ENCODE measurements at places on chromosomes 5 and 9. TPM values are rescaled to one million over a fixed set of nuclear protein-coding genes. Genes with fewer than 3 reads are reported as not detected.

GRCh38 chr5:88281322-88281721 is 12.7 kb upstream of the TMEM161B start:
- no peak overlapping the region for H3K4me3 ChIP-seq
- no peaks in the 10 kb centered on the region for H3K4me1 ChIP-seq
- H3K27me3 ChIP-seq = no peaks in the 10 kb centered on the region
- DNase-seq = no peak
- peaks cover 24% of the 10 kb centered on the region for H3K36me3 ChIP-seq

DNA sequence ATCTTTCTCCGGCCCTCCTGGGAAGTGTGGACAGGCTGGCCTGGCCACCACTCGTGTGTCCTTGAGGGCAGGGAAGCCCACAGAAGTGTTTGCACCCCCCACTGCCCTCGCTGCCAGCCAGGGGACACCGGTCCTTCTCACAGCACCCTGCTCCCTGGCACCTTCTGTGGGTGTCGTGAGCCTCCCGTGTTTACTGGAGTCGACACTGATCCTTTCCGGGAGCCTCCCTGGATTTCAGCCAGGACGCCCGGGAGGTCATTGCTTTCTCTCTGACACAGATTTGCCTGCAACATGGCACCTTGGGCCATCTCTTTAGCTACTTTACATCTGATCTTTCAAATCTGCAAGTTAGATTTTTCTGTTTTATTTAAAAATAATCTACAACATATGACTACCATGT is 120.4 kb upstream of the CACNA1B start:
- no peak overlapping the region for H3K4me3 ChIP-seq
- peaks cover 43% of the 10 kb centered on the region for H3K36me3 ChIP-seq
- no peak for DNase-seq
- H3K27ac ChIP-seq = peak overlapping the region; percentile 96
- peaks cover 12% of the 10 kb centered on the region for H3K27me3 ChIP-seq

DNA sequence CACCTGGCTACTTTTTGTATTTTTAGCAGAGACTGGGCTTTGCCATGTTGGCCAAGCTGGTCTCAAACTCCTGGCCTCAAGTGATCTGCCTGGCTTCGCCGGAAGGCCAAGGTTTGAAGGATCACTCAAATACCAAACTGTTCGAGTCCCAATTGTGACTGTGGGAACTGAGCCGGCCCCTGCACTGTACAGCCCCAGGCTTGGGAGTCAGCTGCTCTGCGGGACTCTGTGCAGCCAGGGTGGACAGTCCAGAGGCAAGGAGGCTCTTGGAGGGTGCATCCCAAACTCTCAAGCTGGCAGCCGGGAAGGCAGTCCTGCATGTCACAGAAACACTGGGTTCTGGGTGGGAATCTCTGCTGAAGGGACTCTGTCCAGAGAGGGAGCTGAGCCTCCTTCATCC is 109.0 kb downstream of the ENTREP1 start:
- no peaks in the 10 kb centered on the region for H3K36me3 ChIP-seq
- no peak overlapping the region for H3K27ac ChIP-seq
- no peak for DNase-seq
- no peaks in the 10 kb centered on the region for H3K27me3 ChIP-seq
- H3K4me3 ChIP-seq = no peak overlapping the region

DNA sequence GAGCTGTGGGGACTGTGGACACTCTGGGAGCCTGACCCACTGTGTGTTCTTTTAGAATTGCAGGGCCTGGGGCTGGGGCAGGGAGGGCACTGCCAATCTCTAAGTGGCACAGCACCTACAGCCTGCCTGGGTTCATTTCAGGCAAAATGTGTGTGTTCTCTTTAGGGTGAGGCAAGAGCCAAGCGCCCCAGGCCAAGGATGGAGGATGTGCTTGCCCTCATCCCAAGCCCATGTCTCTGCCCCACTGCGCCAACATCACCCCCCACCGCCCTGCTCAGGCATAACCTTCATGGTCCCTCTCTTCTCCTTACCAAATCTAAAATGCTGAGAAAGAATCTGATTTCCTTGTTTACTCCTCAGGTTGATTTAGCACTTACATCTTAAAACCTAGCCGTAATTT is 304.4 kb downstream of the RAB3C start:
- no peak overlapping the region for H3K4me3 ChIP-seq
- peaks cover 12% of the 10 kb centered on the region for H3K4me1 ChIP-seq
- H3K27ac ChIP-seq = peak overlapping the region; percentile 38

DNA sequence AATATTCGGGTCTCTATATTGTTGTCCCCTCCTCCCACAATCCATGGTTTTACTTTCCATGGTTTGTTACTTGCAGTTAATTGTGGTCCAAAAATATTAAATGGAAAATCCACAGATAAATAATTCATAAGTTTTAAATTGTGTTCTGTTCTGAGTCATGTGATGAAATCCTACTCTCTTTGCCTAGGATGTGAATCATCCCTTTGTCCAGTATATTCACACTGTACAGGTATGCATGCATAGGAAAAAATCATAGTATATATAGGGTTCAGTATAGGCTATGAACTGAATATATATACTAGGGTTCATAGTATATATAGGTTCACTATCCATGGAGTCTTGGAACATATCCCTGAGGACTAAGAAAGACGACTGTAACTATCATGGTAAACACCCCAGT is 19.6 kb downstream of the INSYN2B start:
- no peaks in the 10 kb centered on the region for H3K36me3 ChIP-seq
- H3K27ac ChIP-seq = no peak overlapping the region
- no peak overlapping the region for H3K4me3 ChIP-seq
- peaks cover 15% of the 10 kb centered on the region for H3K4me1 ChIP-seq
- no peak for DNase-seq
- H3K27me3 ChIP-seq = peaks cover 4% of the 10 kb centered on the region

- no peaks in the 10 kb centered on the region for H3K4me1 ChIP-seq
- DNase-seq = peak; percentile 4
- no peaks in the 10 kb centered on the region for H3K36me3 ChIP-seq
- no peak overlapping the region for H3K4me3 ChIP-seq
- no peak overlapping the region for H3K27ac ChIP-seq
Measured at GRCh38 chr9:33517373-33517772, 6.7 kb upstream of the ANKRD18B start.

DNA sequence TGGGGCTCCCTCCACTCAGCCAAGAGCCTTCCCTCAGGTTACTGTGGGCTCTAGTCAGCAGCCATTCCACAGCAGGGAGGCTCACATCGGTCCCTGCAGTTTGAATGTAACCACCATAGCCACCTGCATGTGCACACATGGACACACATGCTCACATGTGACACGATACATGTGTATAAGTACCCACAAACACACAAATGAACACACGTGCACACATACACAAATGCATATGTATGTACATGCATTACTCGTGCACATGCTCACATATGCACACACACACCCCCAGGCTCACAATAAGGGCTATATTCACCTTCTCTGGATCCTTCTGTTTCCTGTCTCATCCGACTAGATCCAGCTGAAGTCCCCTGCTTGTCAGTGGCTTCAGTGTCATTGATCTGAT is 36.2 kb downstream of the UBE2QL1 start:
- no peak for DNase-seq
- peaks cover 4% of the 10 kb centered on the region for H3K27me3 ChIP-seq
- H3K4me3 ChIP-seq = no peak overlapping the region

GRCh38 chr9:115444959-115445358 is 327.0 kb upstream of the TNC start:
- DNase-seq = no peak
- no peak overlapping the region for H3K27ac ChIP-seq
- H3K36me3 ChIP-seq = no peaks in the 10 kb centered on the region

GRCh38 chr5:75603371-75603770 is 7.9 kb upstream of the ANKDD1B start:
- H3K27ac ChIP-seq = no peak overlapping the region
- H3K27me3 ChIP-seq = no peaks in the 10 kb centered on the region
- H3K36me3 ChIP-seq = peaks cover 32% of the 10 kb centered on the region
- DNase-seq = no peak
- H3K4me1 ChIP-seq = peaks cover 12% of the 10 kb centered on the region
- no peak overlapping the region for H3K4me3 ChIP-seq

DNA sequence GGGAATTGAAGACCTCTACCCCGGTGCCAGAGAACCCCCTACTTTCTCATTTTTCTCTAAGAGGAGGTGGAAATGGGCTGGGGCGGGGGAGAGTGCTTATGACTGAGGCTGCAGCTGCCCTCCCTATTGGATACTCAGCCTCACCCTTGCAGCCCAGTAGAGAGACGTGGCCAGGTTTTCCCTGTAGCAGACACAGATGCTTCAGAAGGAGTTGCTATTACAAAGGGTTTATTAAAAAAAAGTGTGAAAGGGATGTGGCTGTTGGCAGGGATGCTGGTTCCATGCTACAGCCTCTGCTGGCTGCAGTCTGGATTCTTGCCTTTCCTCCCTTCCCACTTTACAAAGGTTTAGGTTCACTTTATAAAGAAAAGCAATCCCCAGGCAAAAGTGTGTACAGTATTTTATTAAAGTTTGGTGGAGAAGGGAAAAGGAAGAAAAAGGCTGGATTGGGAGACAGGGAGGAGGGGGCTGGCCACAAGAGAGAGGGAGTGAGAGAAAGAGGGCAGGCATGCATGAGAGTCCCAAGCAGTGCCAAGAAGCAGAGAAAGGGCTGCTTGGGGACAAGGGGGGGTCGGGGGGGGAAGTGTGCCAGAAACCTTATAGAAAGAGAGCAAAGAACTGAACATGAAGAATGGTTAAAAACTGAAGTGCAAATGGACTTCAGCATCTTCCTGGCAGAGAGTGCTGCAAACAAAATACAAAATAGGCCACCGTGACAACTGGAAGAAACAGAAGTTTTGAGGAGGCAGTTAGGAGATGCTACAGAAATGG is 29.5 kb upstream of the NFIB start:
- DNase-seq = no peak
- peaks cover 12% of the 10 kb centered on the region for H3K27me3 ChIP-seq
- no peak overlapping the region for H3K4me3 ChIP-seq

DNA sequence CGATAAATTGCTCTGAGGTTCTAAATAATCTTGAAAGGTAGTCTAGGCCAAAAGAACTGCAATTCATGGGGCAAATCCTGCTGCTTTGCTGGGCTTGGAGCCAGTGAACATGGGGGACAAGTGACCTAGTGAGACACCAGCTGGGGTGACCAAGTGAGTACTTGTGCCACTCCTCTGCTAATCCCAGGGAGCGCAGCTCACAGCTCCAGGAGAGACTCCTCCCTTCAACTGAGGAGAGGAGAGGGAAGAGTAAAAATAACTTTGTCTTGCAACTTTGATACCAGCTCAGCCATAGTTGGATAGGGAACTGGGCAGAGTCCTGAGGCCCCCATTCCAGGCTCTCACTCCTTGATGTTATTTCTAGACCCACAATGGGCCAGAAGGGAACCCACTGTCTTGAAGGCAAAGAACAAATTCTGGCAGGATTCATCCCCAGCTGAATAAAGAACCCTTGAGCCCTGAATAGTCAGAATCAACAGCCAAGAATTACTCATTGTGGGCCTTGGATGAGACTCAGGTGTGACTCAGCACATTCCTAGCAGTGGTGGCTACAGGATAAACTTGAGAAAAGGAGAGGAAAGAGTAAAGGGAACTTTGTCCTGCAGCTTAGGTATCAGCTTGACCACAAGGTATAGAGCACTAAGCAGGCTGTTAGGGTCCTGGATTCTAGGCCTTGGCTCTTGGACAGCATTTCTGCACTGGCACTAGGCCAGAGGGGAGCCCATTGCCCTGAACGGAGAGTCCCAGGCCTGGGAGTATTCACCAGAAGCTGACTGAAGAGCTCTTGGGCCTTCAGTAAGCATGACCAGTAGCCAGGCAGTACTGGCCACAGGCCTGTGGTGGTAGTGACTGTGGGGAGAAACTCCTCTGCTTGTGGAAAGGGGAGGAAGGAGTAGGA is 288.3 kb upstream of the CDH18 start:
- DNase-seq = no peak
- no peaks in the 10 kb centered on the region for H3K36me3 ChIP-seq
- no peaks in the 10 kb centered on the region for H3K27me3 ChIP-seq
- H3K4me3 ChIP-seq = no peak overlapping the region
- no peaks in the 10 kb centered on the region for H3K4me1 ChIP-seq

GRCh38 chr9:117014061-117014460 is 327.0 kb downstream of the TRIM32 start:
- DNase-seq = no peak
- H3K27ac ChIP-seq = no peak overlapping the region
- peaks cover 4% of the 10 kb centered on the region for H3K27me3 ChIP-seq
- H3K4me3 ChIP-seq = no peak overlapping the region
- no peaks in the 10 kb centered on the region for H3K36me3 ChIP-seq

The SPINK6 gene
- not detected for polyA plus RNA-seq

The PRDM9 gene
- not detected for polyA plus RNA-seq

The PKN3 gene
- 3.9 TPM for polyA plus RNA-seq

The MLANA gene
- 0.27 TPM for polyA plus RNA-seq

The KCNV2 gene
- not detected for polyA plus RNA-seq

The BTNL9 gene
- polyA plus RNA-seq = not detected

The FOXD1 gene
- polyA plus RNA-seq = not detected

The PPWD1 gene
- 16.4 TPM for polyA plus RNA-seq

All from immature natural killer cell (primary cell).